ENCODE measurements at places on chromosomes 12 and 14. TPM values are rescaled to one million over a fixed set of nuclear protein-coding genes. Genes with fewer than 3 reads are reported as not detected.

- no peak overlapping the region for H3K4me3 ChIP-seq
- DNase-seq: no peak
- no peak overlapping the region for H3K27ac ChIP-seq
- H3K27me3 ChIP-seq: no peaks in the 10 kb centered on the region
- no peaks in the 10 kb centered on the region for H3K4me1 ChIP-seq
These were observed 415.0 kb upstream of the FBXO33 start for GRCh38 chr14:39847194-39847593.

DNA sequence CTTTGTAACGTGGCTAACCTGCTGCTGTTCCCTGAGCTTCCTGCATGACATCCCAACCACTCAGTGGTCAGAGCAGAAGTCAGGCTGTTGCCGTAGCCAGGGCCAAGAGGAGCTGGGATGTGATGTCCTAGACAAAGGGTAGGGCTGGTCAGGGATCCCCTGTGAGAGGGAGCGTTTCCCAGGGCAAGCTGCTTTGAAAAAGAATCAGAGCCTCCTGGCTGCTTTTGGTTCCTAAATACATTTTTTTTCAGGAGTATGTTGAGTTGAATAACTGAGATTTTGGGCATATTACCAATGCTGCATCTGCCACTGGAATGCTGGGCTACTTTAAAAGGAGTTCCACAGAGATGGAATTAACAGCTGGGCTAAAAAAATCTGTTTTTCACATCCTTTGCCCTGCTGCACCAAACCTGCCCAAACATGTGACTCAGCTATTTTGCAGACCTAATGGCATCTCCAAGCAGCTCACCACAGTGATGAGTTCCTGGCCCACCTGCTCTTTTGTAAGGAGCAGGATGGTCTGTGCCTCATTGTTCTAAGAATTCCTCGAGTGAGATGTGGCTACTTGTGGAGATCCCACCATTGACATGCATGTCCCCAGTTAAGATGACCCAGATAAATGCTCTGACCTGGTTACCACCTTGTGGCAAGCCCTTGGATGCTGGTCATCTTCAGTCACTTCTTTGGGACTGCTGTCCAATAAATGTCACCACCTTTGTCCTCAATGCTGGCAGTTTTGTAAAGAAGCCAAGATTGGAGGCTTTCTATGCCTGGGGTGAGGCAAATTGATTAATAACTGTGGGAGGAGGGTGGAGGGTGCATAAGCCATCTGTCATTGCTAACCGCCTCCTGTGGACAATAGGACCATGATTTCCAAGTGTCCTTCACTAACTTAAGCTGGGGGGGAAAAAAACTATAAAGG lies 24.1 kb downstream of the ANKRD13A start:
- no peak overlapping the region for H3K27ac ChIP-seq
- H3K4me3 ChIP-seq: no peak overlapping the region
- H3K36me3 ChIP-seq: peaks cover 5% of the 10 kb centered on the region
- peaks cover 28% of the 10 kb centered on the region for H3K4me1 ChIP-seq
- H3K27me3 ChIP-seq: no peaks in the 10 kb centered on the region

DNA sequence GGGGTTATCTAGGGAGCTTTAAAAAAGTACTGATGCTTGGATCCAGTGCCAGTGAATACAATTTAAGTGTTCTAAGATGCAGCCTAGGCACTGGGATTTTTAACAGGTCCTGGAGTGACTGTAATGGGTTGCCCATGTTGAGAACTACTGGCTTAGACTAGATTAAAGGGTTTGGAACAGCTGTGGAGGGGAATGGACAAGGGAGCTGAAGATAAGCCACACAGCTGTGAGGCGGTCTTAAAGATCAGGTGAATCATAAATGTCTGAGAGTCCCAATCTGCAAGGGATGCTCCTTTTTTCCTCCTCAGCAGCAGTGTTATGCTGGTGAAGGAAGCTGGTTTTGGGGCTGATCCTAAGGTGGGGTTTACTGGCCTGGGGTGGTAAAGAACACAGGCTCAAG lies 35.5 kb upstream of the FRMD6 start:
- H3K27ac ChIP-seq: no peak overlapping the region
- no peaks in the 10 kb centered on the region for H3K27me3 ChIP-seq
- H3K36me3 ChIP-seq: no peaks in the 10 kb centered on the region
- no peak overlapping the region for H3K4me3 ChIP-seq
- peaks cover 13% of the 10 kb centered on the region for H3K4me1 ChIP-seq
- DNase-seq: no peak

Gene KRT71
- total RNA-seq: not detected

Gene RNU6-7
- total RNA-seq: not detected

DNA sequence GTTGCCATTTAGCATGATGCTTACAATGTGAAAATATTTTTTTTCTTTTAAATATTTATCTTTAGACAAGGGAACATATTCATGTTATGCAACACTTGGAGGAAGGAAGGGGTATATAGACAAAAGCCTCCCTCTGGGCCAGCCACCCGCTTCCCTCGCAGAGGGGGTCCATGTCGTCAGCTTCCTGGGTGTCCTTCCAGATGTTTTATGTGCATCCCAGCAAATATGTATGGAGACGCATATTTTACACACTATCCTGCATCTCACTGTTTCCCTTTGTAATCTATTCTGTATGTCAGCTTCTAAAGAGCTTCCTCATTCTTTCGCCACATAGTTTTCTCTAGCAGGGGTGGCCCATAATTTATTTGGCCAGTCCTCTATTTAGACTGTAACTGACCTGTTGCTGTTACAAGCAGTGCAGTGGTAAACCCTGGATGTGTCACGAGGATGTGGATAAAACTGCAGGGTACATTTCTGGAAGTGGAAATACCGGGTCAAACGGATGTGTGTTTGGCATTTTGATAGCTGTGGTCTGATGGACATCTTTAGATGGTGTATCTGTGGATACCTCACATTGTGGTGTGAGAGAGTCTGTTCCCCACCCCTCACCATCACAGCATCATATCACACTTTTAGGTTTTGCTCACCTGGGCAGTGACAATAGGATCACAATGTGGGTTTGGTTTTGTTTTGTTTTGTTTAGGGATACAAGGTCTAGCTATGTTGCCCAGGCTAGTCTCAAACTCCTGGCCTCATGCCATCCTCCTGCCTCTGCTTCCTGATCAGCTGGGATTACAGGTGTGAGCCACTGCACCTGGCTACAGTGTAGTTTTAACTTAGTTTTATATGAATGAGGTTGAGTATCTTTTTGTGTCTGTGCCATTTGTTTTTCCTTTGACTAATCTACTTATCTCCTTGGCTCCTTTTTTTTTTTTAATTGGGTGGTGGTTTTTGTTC lies 31.6 kb downstream of the FAM222A start:
- no peak overlapping the region for H3K27ac ChIP-seq
- no peak for DNase-seq
- H3K4me1 ChIP-seq: no peaks in the 10 kb centered on the region
- H3K27me3 ChIP-seq: no peaks in the 10 kb centered on the region
- H3K36me3 ChIP-seq: no peaks in the 10 kb centered on the region

GRCh38 chr12:127284021-127284420 lies 982.9 kb upstream of the TMEM132C start:
- no peaks in the 10 kb centered on the region for H3K27me3 ChIP-seq
- no peaks in the 10 kb centered on the region for H3K4me1 ChIP-seq
- H3K27ac ChIP-seq: peak overlapping the region; percentile 9
- DNase-seq: no peak

DNA sequence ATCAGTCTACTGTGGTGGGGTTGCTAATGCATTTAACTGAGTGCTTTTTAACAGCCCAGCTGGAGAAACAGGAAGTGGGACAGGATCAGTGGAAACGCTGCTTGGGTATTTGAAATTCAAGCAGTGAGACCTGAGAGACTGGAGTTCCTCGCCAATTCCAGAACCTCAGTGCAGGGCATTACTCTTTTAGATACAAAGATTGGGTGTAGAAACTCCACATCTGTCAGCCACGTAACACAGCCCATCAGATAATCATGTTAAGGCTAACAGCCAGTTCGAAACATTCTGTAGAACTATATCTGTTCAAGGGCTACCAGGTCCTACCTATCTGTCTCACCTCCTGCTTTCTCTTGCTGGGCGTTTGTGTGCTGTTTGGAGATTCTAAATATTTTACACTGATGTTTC lies 45.5 kb downstream of the RAD52 start:
- no peaks in the 10 kb centered on the region for H3K27me3 ChIP-seq
- H3K4me1 ChIP-seq: no peaks in the 10 kb centered on the region
- H3K36me3 ChIP-seq: peaks cover 19% of the 10 kb centered on the region
- peak; percentile 40 for DNase-seq
- no peak overlapping the region for H3K4me3 ChIP-seq
- H3K27ac ChIP-seq: no peak overlapping the region

Gene PLCZ1
- not detected for total RNA-seq

Gene TMEM132D
- not detected for total RNA-seq

DNA sequence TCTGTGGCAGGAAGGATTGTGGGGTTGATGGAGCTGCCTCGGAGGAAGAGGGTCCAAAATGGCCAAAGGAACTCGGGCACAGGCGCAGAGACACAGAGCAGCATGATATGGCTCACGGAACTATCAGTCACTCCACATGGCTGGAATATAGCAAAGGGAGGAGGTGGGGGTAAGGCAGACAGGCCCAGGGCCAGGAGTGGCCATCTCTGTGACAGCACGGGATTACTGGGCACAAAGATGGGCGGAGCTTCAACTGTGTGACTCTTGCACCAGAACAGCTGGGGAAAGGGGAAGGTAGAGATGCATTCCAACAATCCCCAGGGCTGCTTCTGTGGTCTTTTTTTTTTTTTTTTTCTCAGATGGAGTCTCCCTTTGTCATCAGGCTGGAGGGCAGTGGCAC lies 24.8 kb upstream of the EML1 start:
- DNase-seq: no peak
- no peaks in the 10 kb centered on the region for H3K4me1 ChIP-seq
- no peak overlapping the region for H3K27ac ChIP-seq

DNA sequence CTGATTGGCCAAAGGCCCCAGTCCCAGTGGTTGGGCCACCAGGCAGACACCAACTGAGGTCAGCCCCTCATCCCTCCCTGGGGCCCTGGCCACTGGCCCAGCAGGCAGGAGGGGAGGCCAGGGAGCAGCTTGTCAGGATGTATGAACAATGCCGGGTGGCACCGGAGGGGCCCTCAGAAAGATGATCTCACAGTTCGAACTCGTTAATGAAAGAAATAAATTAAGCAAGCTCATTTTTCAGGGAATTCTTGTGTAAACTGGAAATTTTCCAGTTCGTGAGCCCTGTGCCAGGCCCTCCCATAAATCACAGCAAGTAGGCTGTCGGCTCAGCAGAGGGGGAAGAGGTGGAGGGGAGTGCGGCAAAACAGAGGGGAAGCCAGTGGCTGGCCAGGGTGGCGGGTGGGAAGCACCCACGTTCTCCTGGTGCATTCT lies 177.0 kb upstream of the VASH1 start:
- H3K27ac ChIP-seq: no peak overlapping the region
- no peak overlapping the region for H3K4me3 ChIP-seq
- peaks cover 4% of the 10 kb centered on the region for H3K4me1 ChIP-seq
- no peaks in the 10 kb centered on the region for H3K27me3 ChIP-seq

- no peaks in the 10 kb centered on the region for H3K36me3 ChIP-seq
- H3K27me3 ChIP-seq: no peaks in the 10 kb centered on the region
- H3K4me1 ChIP-seq: peaks cover 43% of the 10 kb centered on the region
- no peak overlapping the region for H3K4me3 ChIP-seq
- DNase-seq: no peak
These were observed 102.0 kb downstream of the TMEM30B start for GRCh38 chr14:61179061-61179690.

DNA sequence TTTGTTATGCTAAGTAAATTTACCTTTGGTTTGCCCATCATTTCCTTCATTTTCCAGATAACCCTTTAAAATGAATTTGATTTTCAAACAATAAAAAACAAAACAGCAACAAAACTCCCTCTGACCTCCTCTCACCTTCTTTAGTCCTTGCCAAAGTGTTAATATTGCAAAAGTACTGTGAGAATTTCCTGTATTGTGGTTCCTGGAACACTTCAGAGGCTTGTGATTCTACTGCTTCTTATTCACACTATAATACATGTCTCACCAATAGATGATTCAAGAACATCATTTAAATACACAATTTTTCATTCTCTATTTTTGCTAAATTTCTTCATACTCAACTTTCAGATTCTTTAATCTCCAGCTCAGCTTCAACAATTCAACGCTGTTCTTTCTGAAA lies at the start of gene KLRD1:
TSS of gene KLRD1 (plus strand) at position 241 of the 400 bp plus-strand sequence. CDS start 208 bp downstream, outside the sequence.
- no peak within 1 kb of the TSS for H3K27ac ChIP-seq
- no peaks in the 10 kb centered on the region for H3K27me3 ChIP-seq
- DNase-seq: peak; percentile 49
- no peaks in the 10 kb centered on the region for H3K36me3 ChIP-seq

Data from endothelial cell of umbilical vein (primary cell).